ENCODE measurements at places on chromosomes 2 and 18.

- peak; percentile 78 for DNase-seq
Observed at GRCh38 chr18:74929110-74929509, 279.8 kb downstream of the PTGR3 start.

GRCh38 chr2:61774351-61774750 lies 79.5 kb downstream of the FAM161A start:
- DNase-seq: no peak

- no peak for DNase-seq
Observed at GRCh38 chr2:69781321-69782248, 39.7 kb downstream of the ANXA4 start.

DNA sequence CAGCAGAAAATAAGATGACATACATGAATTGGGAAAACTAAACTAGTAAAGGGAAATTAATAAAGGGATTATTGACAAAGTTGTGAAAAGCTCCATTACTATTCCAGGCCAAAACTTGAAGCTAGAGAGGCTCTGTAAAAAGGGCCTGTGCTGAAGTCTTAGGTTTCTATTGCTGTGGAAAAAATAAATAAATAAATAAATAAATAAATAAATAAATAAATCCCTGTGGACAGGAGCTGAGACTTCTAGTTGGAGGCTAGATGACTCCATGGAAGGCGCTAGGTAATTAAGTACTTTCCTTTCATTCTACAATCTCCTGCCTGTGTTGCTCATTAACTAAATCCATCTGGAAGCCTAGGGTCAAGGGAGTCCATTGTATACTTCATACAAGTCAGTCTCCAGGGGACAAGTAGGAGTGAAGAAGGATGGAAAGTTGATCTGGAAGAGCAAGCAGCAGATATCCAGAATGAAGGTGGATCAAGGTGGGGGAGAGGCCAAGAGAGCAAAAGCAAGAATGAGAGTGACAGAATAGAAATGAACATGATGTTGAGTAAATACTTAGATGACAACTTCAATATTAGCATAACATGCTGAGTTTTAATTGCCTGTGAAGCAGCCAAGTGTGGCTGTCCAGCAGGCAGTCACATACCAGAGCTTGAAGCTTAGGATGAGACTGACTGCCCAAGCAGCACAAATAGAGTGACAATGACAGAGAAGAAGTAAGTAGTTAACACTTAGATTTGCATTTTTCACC lies 26.2 kb upstream of the CCNT2 start:
- DNase-seq: no peak

DNA sequence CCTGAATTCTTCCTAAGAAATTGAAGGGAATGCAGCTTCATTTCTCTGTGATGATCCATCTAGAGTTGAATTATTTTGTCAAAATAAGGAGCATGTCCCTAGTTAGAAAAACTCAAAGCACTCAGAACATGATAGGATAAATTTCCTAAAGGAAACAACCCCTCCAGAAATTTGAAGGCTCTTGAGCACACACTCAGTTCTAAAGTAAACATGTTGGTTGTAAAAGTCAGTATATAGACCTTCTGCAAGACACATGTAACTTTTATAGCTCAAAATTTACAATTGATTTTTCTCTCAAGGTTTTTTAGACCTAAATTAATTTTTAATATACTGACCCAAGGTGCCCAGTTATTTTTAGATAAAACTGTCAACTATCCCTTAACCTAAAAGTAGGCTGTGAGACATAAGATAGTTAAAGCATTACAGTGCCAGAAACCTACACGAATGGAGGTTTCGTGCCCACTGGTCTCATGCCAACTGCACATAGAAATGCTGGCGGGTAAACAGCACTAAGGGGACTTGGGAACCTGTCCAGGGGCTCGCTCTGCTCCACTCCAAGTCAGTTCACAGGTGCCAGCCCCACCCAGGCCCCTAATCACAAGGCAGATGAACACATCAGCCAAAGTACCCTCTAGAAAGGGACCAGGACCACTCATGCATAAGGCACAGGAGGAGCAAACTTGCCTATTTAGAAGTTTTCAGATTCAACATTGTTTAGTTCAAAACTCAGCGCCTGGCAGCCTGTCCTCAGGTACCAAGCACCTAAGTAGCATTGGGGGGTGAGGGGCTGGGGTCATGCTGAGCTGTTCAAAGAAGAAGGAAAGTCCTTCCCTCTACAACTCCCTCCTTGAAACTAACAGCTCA lies 106.5 kb downstream of the SMC6 start:
- DNase-seq: no peak

- no peak for DNase-seq
Observed at GRCh38 chr2:207467716-207468347, 61.9 kb upstream of the CREB1 start.

- no peak for DNase-seq
Observed at GRCh38 chr18:34752056-34752455, 42.0 kb downstream of the DTNA start.

DNA sequence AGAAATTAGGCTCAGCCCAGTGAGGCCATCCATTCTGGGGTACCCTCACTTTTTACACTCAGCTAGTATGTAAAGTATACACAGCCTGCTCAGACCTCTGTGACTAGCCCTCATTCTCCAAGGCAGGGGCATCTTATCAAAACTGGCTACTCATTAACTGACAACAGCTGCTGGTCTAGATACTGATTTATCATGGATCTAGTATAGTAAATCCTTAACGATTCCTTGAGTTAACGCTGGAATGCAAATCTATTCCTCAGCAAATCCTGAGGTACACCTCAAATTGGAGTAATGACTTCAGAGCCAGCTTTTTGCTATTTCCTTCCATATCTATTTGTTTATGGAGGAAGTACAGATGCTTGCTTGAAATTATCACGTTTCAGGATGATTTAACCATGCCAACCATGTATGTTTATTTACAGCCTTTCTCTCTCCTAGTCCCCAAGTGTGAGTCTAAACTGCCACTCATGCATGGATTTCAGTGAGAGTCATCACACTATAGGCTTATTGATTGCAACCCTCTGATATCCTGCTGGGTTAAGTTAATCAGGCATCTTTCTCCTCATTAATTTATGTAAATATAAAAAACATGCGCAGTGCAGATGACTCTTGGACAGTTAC lies 70.2 kb upstream of the DOK6 start:
- no peak for DNase-seq

DNA sequence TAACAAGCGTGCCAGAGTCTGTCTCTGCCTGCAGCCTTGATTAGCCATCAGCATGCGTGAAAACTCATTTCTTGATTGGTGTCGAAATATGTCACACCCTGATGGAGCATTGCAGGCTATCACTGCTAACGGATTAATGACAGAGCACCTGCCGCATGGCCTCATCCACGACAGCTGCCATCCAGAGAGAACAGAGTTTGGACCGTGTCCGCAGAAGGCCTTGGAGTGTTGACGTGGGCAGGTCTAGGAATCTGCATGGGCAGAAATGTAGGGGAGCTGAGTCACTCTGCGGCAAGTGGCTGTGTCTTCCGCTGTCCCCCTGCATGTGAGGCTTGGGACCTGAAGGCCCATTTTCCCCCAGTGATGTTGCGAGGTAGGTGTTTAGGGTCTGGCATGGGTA lies 43.0 kb downstream of the KLHL29 start:
- peak; percentile 41 for DNase-seq

DNA sequence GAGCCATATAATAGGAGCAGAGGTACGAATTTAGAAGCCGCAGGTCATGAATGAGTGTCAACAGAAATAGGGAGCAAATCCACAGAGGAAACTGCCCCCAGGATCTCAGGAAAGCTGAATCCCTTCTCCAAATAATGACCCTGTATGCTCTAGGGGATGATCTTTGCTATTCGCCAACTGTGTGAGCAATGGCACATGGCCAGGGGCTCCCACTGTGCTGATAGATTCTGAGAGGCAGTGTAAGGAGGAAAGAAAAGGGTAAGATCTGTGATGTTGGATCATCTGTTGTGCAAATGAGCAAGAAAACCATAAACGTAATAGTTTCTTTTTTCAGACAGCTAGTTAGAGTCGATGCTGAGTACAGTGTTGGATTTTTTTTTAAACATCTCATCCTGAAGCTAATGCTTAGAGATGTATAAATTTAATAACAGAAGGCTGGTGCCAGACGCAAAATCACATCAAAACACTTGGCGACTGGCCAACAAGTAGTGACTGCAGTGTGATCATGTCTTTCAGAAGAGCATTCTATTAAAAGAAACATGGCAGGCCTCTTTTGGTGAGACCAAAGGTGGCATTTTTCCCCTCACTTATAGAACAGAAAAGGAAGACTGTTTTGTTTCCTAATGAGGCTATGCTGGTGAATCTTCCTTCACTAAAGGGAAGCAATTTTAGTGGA lies 77.4 kb downstream of the ABCA12 start:
- no peak for DNase-seq

DNA sequence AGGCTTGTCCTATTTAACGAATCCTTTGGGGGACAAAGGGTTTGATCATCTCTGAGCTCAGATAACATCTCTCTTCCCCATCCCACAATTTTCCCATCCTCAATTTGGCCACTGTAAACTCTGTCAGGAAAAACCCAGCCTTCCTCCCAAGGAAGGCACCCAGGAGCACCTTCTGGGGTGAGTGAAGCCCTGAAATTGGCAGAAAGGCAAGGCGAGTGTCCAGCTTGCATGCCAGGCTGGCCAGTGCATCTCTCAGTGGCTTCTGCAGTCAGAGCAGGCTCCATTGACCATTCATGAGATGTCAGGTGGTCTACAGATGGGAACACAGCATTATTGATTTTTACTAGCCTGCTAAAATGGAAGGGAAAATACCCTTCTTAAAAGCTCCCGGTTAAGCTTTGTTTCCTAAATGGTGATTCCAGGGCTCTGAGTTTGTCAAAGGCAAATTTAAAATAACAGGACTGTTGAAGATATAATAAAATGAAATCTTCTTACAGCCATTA lies 83.2 kb upstream of the BOD1L2 start:
- no peak for DNase-seq

- no peak for DNase-seq
Observed at GRCh38 chr2:27724905-27725701, 46.4 kb upstream of the MRPL33 start.

- no peak for DNase-seq
Observed at GRCh38 chr18:37135177-37135576, 306.2 kb downstream of the KIAA1328 start.

DNA sequence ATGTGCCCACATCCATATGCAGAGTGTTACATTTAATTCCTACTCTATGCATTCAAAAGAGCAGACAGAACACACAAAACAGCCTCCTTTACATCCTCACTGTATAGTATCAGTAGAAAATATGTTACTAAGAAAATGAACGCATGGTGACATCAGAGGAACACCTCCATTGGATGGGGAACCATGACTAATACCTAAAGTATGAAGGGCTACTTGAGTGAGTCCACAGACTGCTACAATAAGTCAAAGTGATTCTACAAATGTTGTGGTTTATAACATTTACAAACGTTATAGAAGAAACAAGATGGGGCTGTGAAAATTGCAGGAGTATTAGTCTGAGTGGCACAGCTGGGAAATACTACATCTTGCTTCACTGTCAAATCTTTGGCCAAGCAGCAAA lies 1830.9 kb upstream of the PIK3C3 start:
- no peak for DNase-seq

- no peak for DNase-seq
Observed at GRCh38 chr2:192159208-192159607, 35.5 kb downstream of the TMEFF2 start.

- no peak for DNase-seq
Observed at GRCh38 chr2:45436456-45436855, 174.6 kb downstream of the SRBD1 start.

DNA sequence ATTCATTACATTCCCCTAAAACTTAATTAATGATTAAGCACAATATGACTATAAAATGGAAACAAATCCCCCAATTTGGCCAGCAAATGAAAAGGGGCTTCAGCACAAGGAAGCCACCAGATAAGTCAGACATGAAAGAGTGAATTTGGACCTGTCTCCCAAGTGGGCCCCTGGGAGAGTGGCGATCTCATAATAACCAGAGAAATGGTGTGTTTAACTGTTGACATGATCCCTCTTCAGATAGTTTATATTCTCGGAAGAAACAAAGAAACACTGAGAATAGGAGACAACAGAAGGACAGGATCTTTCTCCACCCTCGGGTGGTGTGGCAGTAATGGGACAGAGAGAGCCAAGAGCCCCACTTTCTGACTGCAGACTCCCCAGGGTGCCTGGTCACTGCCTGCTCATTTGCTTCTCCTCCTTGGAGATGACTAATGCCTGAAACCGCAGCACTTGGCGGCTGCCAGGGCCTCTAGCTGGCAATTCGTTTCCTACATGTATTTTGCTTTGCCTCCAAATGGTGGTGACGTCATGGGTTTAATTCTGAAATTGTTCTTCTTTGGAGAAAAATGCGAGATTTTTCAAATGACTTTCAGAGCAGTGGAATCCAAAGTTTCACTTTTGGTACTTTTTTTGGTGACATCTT lies 46.4 kb upstream of the SPP2 start:
- no peak for DNase-seq

- no peak for DNase-seq
Observed at GRCh38 chr2:201466050-201466675, 14.6 kb downstream of the STRADB start.

- no peak for DNase-seq
Observed at GRCh38 chr18:1104181-1104881, 199.7 kb downstream of the ADCYAP1 start.

Measured in spleen (tissue), 13 donors.